ENCODE measurements at places on chromosomes 3 and 15. TPM values are rescaled to one million over a fixed set of nuclear protein-coding genes. Genes with fewer than 3 reads are reported as not detected.

- DNase-seq: no peak
These were observed 165.2 kb upstream of the UMPS start for GRCh38 chr3:124565013-124565412.

- DNase-seq: no peak
These were observed 155.7 kb downstream of the NUP210 start for GRCh38 chr3:13264468-13264795.

DNA sequence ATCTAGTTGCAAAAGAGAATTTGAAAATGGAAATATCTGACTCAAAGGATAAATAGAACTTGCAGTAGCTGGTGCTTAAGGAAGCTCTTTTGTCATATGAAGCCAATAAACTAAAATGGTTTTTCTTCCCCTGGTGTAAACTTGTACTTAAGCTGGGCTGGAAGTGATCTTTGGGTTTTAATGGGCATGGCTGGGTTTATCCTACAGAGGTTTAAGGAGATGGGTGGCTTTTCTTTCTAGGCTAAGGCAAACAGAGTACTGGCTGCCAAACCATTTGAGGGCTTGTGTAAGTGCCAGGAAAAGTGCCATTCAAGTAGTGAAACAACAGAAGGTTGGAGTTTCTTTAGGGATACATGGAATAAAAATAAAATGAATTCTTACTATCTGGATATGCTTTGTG lies 12.1 kb upstream of the UTS2B start:
- DNase-seq: no peak

- no peak for DNase-seq
These were observed 1.1 kb upstream of the SEMA3G start for GRCh38 chr3:52446042-52446441.

DNA sequence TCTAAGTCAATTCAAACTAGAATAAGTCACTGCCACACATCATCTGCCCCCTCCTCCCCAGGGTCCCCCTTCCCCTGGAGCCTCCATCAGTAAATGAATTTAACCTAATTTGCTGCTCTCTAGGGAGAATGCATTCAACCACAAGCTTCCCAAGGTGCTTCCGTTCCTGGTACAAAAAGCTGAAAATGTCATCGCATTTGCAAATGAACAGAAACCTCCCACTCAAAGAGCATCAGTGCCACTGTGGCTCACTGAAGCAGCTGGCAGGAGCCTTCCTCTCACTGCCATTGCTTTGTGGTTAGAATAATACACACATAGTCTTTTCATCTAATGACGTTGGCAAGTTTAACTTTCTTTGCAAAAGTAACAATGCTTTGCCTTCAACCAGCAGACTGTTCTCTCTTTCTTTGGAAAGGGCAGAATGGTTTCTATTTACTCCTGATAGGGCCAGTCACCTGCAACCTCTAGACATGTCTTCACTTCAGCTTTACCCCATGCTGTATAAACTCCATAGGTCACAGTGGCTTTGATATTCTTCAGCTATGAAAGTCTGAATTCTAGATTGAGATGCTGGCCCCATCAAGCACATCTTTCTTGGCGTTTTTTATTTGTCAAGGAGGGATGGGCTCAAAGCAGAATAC lies 238.1 kb downstream of the CPNE4 start:
- DNase-seq: no peak

DNA sequence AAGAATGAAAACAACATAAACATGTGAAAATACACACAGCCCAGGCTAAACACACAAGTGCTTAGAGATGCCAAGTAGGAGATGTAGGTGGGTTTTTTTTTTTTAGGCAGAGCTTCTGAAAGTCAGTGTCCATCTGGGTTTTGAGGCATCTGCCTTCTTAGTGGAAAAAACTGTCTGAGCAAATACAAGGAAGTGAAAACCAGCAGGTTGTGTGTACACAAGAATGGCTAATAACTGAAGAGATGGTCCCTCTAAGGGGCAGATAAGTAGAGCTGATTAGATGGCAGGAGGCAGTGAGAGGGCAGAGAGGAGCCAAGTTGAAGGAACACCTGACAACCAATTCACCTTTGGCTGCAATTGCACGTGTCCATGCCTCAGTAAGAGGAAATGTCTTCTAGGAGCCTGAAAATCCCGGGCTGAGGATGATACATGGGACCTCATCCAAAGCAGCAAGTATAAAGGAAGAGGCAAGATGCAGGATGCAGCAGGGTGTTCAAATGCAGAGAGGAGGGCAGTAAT lies 34.9 kb downstream of the CYP19A1 start:
- no peak for DNase-seq

- DNase-seq: no peak
These were observed 195.9 kb downstream of the FOXP1 start for GRCh38 chr3:71387586-71387985.

- no peak for DNase-seq
These were observed 122.2 kb downstream of the RTP4 start for GRCh38 chr3:187490366-187490765.

GRCh38 chr3:144942093-144942837 lies 970.6 kb downstream of the DIPK2A start:
- no peak for DNase-seq

DNA sequence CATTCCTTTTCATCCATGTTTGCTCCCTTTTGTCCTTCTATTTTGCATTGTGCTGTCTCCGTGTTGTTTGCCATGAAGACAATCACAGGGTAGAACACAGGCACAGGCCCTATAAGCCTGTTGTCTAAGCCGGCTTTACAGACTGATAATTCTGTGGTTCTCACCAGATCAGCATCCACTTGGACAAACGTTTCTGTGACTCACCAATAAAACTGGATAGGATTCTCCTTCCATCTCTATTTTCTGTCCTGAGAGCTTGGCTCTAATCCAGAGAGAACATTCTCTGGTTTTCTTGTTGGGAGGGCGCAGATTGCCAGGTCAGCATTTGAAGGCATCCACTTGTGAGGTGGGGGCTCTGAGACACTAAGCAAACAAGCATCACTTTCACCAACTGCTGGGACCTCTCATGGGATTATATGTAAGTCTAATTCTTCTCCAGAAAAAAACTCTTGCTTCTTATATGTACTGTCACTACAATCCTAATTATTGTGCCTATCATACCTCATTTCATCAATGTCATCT lies 101.6 kb downstream of the ERC2 start:
- no peak for DNase-seq

DNA sequence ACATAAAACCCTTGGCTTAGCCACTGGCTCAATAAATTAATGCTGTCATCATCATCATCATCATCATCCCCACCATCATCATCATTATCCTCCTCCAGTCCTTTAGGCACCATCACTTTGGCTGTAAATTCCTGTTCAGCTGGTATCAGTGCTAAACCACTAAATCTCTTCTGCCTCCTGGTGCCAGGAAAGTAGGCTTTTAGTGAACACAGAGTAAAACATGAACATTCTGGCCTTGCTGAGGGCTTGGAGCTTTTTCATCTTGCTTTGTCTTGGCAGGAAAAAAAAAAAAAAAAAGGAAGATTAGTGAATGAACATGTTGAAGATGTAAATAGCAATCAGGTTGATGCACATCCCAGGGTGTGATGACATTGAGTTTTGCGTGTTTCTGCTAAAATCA lies 67.3 kb upstream of the EIF1B start:
- no peak for DNase-seq

GRCh38 chr3:57680046-57680445 lies 12.8 kb downstream of the DENND6A start:
- DNase-seq: no peak

DNA sequence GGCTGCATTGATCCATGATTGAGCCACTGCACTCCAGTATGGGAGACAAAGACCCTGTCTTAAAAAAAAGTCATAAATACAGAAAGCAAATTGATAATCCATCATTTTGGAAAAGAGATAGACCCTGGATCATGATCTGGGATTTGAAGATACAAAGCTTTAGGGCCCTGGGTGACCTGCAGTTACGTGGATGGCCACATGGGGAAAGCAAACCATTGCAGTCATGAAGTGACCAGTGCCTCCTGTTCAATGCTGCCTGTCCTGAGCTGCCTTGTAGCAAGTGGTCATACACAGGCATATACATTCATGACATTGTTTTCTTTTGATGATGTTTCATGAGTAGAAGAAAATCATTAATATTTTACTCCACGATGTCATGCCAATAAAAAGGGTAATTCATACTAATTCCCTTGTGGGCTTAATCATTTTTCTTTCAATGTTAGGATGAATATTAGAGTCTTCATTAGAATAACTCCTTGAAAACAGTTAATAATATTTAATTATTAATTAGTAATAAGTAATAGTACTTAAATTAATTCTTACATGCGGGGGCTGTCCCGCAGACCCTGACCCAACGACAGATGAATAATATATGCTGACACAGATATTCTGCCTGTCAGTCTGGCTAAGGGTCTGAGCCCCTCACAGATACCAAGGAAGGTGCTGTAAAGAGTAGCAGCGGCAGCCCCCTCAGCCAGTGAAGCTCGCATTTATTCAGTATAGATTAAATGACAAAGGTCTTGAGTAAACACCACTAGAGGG lies 109.0 kb upstream of the UNC13C start:
- no peak for DNase-seq

DNA sequence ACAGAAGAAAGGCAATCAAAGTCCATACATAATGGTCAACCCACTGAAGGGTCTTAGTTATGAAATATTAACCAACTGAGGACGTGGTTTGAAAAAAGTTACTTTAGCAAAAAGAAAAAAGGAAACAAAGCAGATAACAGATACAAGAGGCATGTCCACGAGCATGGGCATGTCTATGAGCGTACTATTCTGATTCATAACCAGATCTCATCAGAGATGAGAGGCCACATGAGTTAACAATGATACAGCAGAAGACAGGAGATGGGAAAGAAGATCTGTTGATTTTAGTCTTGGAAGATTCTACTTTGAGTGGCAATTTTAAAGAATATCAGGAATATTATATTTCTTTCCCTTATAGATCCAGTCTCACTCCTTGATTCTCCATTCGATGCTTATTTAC lies 262.9 kb upstream of the SLITRK3 start:
- no peak for DNase-seq

GRCh38 chr3:30613133-30613825 lies 6.9 kb downstream of the TGFBR2 start:
- no peak for DNase-seq

- no peak for DNase-seq
These were observed 248.6 kb downstream of the RPLP1 start for GRCh38 chr15:69701198-69701597.

DNA sequence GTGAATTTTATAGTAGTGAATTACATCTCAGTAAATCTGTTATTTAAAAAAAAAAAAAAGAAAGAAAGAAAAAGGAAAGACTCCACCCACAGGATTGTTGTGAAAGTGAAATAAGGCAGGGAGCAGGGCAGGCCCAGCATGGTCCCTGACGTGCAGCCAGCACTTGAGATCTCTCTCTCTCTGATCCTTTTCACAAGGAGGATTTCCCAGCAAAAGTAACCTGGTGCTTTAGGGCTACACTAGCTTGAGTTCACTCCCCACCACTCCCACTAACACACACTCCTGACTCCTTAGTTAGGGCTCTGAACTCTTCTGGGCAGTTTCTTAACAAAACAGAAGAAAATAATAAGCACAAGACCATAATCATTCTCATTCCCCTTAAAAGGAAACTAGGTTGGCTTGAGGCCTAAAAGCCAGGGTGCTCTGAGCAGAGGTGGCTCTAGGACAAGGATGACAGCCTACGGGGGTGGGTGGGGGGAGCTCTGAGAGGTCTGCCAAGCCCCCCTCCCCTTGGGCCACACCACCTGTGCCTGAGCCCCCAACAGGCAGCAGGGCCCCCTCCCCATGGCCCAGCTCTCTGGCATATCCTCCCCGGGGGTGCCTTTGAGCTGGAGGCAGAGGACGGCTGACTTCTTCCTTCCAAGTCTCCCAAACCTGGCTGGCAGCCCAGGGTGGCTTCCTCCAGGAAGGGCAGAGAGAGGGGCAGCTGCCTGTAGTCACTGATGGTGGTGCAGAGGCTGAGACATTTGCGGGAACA lies 856 bp downstream of the TMEM40 start:
- DNase-seq: no peak

GRCh38 chr3:163655021-163655420 lies 1423.3 kb downstream of the SI start:
- DNase-seq: no peak

- no peak for DNase-seq
These were observed 809.9 kb downstream of the MCTP2 start for GRCh38 chr15:95041297-95041696.

DNA sequence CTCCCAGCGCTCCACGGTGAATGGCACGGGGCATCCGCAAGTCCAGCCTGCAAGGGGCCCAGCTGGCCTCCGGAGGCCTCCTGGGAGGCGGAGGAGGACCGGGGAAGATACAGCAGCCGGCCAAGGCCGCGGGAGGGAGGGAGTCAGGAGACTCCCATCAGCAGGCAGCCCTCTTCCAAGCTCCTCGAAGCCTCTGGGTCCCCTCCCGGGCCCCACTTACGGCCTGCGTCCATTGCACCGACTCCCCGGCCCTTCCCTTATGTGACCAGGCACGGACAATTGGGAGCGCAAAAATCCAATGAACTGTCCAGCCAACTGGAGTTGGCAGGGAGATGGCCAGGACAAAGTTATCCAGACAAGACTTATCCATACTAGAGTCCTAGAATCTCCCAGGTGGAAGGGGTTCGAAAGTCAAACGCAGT lies 668 bp downstream of the MFGE8 start:
- DNase-seq: no peak

GRCh38 chr3:148006508-148006907 lies 597.3 kb downstream of the ZIC1 start:
- DNase-seq: no peak

DNA sequence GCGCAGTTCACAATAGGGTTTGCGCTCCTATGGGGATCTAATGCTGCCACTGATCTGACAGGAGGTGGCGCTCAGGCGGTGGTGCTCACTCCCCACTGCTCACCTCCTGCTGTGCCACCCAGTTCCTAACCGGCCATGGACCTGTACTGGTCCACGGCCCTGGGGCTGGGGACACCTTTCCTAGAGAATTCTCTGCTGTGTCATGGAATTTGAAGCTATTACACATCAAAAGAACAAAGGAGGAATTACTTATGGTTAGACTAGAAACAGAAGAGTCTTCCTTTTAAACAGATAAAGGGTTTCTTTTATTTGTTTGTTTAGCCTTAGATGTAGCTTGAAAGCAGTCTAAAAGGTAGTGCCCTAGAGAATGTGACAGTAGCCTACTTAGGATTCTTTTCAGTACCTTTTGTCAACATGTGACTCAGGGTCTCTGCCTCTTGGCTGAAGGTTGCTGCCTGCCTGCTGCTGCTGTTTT lies 50.3 kb downstream of the PAK2 start:
- DNase-seq: no peak

DNA sequence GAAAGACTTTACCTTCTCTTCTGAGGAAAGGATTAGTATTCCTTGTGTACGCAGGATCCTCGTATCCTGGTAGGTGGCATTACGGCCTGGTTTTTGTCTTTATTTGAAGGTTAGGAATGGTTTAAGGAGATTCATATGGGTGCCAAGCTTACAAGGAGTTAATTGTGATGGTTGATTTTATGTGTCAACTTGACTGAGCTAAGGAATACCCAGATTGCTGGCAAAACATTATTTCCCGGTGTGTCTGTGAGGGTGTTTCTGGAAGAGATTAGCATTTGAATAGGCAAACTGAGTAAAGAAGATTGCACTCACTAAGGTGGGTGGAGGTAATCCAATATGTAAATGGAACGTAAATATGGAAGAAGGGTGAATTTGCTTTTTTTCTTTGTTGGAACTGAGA lies 44.4 kb upstream of the ABI3BP start:
- DNase-seq: no peak

GOLIM4 gene
- 41.7 TPM for total RNA-seq

CCR5 gene
- 0.39 TPM for total RNA-seq

WNT7A gene
- not detected for total RNA-seq

TIGIT gene
- 0.33 TPM for total RNA-seq

LTF gene
- 0.92 TPM for total RNA-seq

PRICKLE2 gene
- total RNA-seq: 89.2 TPM

KIF15 gene
- total RNA-seq: 0.42 TPM

RTP4 gene
- total RNA-seq: 0.50 TPM

CNTN6 gene
- 0.17 TPM for total RNA-seq

ASB14 gene
- not detected for total RNA-seq

P2RY1 gene
- total RNA-seq: 3.0 TPM

GPR171 gene
- total RNA-seq: 3.7 TPM
